Cortex of kidney (tissue), 1 donor: ENCODE measurements at places on chromosomes 2 and 18.

- DNase-seq, result no peak
Observed at GRCh38 chr2:66536997-66537396, 102.1 kb downstream of the MEIS1 start.

DNA sequence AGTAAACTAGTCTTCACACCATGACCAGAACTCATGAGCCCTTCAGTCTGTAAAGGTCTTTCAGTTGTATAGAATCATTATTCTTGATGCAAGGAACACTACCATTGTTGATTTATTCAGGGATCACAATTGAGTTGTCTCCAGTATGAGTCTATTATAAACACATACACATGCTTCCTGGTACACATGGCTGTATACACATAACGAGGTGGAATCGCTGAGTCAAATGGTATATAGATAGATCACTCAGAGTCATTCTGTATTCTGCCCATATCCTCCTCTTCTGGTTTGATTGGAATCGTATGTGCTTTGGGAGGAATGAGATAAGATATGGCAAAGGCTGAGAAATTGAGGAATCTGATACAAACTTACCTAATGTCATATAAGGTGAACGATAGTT is 216.0 kb downstream of the UBE2E3 start:
- DNase-seq, result no peak

DNA sequence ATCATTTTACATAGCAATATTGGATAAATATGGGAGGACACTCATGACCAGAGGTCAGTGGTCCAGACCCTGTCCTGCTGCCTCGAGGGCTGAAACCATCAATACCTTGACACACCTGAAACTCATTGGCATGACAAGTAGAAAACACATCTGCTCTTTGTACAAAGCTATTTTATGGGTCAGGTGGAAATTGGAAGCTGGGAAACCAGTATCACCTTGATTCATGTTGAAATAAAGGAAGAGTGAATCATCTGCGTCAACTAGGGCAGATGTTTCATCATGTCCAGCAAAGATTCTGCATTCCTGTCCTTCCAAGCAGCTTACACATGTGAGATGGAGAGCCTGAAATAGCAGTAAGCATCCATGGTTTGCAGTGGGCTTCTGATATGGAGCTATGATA is 80.0 kb upstream of the ERBB4 start:
- no peak for DNase-seq

GRCh38 chr2:240643093-240643810 is 18.0 kb downstream of the GPR35 start:
- no peak for DNase-seq

GRCh38 chr2:158667586-158667985 is 127.5 kb upstream of the DAPL1 start:
- no peak for DNase-seq

GRCh38 chr2:126239320-126239955 is 416.5 kb upstream of the GYPC start:
- DNase-seq, result no peak
